ENCODE measurements at places on chromosomes 6 and 20.
A peak's percentile ranks its signal among the peaks of the same experiment; 100 is the strongest.

DNA sequence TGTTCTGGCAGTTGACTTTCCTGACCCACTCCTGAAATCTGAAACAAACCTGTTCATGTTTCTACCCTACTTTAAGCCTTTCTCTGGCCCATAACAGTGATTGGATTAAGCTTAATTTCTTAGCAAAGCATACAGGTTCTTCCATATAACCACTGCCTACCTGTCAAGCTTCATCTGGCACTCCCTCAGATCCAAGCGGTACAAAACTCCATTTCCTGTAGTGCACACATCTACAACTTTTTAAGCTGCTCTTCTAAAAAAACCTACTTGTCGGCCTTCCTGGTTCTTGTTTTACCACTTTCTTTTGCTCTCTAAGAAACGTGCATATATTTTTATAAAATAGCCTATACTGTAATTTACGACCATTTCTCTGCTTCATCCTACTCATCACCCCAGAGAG, 916 bp upstream of the PPP1R11 start:
- DNase-seq: no peak

DNA sequence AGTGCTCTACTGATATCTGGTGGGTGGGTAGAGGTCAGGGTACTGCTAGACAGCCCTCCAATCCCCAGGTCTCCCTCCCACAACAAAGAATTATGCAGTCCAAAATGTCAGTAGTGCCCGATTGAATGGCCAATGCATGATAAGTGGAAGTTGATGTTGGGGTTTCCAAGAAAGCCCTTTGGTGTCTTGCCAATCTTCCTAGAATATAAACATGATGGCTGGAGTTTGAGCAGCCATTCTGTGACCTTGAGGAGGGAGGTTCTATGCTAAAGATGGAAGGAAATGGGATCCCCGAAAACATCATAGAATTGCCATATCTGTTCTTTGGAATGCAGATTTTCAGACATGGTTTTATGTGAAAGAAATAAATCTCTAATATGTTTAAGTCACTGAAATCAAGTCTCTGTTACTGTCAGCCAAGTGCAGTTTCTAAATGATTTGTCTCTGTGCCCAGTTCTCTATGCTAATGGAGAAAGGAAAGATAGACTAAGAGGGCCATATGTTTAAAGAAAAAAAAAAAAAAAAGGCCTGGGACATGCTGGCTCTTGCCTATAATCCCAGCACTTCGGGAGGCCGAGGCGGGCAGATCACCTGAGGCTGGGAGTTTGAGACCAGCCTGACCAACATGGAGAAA, 32.8 kb upstream of the PTPN1 start:
- DNase-seq: no peak

DNA sequence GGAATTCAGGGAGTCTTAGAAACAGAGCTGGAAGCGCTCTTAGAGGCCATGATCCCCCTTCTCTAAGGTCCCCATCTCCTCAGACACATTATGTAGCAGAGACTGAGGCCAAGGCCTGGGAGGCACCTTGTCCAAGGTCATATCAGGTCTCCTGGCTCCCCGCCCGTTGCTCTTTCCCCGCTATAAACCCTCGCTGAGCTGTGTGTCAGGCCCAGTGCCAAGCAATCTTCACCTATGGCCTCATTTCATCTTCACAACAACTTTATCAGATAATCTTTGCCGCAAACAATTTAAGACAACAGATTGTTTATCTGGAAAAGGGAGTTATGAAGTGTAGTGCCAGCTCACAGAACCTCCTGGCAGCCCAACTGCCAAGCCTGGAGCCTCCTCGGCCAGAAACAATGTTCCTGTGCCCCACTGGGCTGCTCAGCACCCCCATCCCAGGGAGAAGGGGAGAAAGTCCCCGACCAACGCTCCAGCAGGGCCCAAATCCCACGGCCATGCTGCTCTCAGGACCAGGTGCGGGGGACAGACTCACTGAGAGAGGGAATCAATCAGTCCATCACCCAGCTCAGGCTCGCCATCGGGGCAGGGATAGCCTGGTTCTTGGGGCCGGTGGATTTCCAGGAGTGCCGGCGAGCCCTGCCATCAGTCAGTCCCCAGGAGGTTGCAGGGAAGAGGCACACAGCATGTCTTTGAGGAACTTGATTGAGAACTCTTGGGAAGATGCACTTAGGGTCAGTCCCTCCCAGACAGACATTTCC, 16.9 kb upstream of the FANCE start:
- no peak for DNase-seq

DNA sequence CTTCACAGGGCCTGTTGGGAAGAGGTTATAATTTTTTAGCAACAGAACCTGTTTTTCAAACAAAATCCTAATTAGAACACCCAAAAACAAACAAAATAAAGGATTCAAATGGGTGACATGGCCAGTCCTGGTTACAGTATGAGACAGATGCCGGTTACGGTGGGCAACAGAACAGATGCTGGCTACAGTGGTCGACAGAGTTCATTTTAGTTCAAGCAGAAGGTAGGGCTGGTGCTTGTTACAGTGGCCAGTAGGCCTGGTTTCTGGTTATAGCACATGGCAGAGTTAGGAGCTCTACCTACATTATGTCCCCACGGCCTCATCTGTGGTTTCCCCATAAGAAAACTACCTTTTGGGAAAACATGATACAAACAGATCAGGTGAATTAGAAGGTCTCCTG, 327.7 kb downstream of the LAMA2 start:
- DNase-seq: no peak

DNA sequence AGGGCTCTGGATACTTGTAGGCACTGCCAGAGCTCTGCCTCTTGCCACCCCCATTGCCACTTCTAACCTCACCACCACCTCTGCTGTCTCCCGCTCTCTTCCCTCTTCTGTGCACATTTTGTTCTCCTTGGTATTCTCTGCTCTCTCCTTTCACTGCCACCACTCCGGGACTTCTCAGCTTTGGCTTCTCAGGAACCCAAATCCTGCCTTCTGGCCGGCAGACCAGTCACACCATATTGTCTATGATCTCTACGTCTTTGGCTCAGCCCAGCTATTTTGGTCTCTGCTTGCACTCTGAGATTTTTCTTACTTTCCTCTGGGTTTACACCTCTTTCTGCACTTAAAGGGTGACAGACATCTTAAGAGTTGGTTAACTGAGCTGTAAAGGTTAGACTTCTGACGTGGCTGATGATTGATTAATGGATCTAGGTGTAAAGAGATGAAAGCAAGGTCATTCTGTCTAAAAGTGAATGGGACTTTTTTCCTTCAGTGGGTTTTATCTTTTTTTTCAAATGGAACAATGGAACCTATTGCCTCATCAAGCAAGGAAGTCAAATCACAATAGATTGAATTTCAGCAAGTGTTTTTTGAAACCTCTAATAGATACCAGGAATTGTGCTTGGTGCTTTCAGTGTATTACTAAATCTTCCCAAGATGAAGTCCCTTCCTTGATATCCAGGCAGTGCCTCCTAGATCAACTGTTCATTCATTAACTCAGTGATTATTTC, 13.8 kb downstream of the MMP24 start:
- no peak for DNase-seq

GRCh38 chr6:142819603-142820337, 125.2 kb downstream of the HIVEP2 start:
- DNase-seq: peak; percentile 90

DNA sequence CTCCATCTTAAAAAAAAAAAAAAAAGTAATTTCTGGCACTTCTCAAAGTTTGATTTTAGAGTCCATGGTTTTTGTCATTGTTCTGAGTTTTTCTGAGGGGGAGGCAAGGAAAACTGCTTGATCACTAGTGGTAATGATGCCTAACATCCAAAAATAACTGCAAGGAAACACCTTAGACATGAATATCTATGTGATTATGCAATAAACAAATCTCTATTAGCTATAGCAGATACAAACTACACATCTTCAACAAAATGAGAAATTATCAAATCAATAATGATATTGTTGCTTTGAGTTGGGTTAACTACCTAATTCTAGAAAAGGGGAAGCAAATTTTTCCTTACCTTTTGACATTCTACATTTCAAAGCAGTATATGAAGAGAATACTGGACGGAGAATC, 230.9 kb upstream of the JARID2 start:
- no peak for DNase-seq

- DNase-seq: no peak
These were observed 14.7 kb downstream of the SNX5 start for GRCh38 chr20:17953935-17954334.

GRCh38 chr20:57980506-57980905, 247.9 kb downstream of the ANKRD60 start:
- no peak for DNase-seq

DNA sequence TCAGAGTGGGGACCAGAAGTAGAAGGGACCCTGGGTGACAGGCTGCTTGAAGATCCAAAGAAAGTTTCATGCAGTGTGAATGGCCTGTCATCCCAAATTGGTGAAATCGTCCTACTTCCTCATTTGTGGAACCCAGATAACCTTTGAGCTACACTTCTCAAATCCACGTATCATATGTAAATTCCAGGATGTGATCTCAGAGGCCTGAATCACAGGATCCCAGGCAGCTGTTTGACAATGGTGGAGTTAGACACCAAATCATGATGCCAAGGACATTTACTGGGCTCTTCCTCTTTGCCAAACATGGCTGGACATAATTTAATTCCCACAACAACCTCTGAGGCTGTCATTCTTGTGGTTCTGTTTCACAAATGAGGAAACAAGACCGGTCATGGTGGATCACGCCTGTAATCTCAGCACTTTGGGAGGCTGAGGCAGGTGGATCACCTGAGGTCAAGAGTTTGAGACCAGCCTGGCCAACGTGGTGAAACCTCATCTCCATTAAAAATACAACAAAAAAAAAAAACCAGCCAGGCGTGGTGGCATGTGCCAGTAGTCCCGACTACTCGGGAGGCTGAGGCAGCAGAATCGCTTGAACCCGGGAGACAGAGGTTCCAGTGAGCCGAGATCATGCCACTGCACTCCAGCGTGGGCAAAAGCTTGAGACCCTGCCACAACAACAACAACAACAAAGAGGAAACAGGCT, 39.9 kb upstream of the TTPAL start:
- DNase-seq: no peak

DNA sequence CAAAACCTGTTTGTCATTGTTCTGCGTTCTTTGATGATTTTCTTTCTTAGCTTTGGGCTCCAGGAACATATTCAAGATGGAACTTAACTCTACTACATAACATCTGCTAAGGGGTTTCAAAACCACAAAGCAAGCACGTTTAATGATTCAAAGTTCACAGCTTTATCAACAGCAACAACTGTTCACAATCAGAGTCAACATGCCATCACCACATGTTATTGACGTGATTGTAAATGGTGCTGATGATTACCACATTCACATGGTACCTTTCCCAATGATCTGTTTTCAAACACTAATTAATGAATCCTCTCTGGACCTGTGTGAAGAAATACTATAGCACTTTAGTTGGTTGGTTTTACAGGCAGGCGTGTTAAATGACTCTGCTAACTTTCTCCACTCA, 180.6 kb upstream of the CEP162 start:
- no peak for DNase-seq
